GOT3 (cell line): ENCODE measurements at places on chromosomes 6 and 20.

DNA sequence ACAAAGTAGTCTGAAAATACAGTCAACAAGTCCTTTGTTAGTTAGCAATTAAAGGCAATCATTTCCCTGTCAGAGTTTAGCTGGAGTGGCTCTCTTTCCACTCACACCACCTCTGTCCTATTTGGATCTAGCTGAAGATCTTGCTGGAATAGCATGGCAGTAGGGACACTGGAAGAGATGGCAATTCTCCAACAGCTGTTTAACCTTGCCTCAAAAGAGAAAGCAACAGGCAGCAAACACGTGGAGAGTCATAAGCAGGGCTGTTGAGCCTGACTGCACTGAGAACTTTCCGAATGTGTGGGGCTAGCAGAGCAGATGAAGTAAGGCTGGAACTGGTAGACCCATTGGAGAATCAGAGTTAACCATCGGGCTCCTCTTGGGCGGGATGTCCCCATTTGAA lies 38.0 kb upstream of the PRSS35 start:
- DNase-seq, result no peak

- DNase-seq, result no peak
These were observed 88.1 kb downstream of the PRSS35 start for GRCh38 chr6:83600459-83600858.

DNA sequence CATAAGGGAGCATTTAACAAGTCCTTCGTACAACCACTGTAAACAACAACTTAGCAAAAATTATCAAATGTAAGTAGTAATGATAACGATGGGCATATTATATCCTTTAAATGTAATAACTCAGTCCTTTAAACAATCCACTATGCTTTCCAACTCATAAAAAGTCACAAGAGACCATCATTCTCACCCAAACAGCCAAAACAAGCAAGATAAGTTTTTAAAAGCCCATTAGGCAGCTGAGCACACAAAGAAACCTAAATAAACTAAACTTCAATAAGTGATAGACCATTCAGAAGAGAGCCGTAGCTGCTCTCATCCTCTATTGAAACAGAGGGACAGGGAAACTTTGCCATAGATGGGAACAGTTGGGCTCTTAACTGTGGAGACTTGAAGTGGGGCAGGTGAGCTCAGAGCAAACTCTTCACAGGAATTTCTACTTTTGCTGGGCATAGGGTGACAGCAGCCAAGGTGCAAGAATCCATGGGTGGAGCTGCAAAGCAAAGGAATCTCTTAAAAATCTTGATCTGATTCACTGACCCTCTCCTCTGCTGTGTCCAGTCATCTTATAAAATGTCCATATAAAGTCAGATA lies 22.5 kb downstream of the RAB22A start:
- no peak for DNase-seq

- DNase-seq, result no peak
These were observed 664.7 kb downstream of the RFPL4B start for GRCh38 chr6:113011801-113012200.

DNA sequence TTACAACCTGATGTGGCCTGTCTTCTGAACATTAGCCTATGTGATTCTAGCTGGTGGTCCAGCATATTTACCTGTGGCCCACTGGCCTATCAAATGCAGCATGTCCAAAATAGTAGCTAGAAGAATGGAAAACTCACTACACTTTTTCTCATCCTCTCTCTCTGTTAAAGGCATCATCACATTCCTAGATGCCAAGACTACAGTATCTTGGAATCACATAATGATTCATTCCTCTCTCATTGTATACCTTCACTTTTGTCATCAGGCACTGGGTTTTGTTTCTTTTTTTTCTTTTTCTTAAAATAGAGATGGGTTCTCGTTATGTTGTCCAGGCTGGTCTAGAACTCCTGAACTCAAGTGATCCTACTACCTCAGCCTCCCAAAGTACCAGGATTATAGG lies 45.0 kb downstream of the FAM83B start:
- DNase-seq, result no peak

GRCh38 chr6:42266538-42266937 lies 48.9 kb upstream of the MRPS10 start:
- no peak for DNase-seq

DNA sequence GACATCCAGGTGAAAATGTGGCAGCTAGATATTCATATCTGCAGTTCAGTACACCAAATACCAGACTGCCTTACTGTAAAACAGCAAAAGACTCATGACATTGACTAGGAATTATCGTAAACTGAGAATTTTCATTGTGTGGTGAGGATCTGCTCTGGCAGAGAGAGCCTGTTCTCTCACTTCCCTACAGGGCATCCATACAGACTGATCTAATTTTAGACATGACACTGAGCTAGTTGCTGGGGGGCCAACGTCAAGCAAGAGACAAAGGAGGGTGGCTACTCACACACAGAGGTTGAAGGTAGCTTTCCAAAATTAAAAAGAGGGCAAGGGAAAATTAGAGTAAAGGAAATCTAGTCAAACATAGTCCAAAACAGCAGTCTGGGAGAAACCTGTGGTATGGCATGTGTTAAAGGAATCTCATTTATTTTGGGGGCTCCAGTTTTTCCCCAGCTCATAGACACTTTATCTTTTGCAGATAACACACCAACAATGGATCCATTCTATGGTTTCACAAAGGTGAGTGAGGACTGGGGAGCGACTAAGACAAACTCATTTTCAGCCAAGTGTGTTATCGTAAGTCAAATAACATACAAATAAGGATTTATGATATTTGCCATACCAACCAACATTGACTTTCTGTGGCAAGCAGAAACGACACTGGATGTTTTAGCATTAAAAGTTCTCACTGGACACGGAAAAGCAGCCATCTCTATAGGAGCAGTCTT lies 36.6 kb upstream of the NHSL1 start:
- no peak for DNase-seq

- no peak for DNase-seq
These were observed 381.0 kb downstream of the TAF4 start for GRCh38 chr20:61684583-61685235.

DNA sequence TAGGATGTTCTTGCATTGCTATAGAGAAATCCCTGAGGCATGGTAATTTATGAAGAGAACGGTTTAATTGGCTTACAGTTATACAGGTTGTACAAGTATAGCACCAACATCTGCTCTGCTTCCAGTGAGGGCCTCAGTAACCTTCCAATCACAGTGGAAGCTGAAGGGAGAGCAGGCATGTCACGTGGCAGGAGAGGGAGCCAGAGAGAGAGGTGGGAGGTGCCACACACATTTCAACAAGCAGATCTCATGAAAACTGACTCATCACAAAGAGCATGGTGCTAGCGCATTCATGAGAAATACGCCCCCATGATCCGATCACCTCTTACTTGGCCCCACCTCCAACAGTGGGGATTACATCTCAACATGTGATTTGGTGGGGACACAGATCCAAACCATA lies 871.2 kb downstream of the TFAP2A start:
- no peak for DNase-seq

GRCh38 chr6:124119596-124119995 lies 315.9 kb downstream of the NKAIN2 start:
- DNase-seq, result no peak

DNA sequence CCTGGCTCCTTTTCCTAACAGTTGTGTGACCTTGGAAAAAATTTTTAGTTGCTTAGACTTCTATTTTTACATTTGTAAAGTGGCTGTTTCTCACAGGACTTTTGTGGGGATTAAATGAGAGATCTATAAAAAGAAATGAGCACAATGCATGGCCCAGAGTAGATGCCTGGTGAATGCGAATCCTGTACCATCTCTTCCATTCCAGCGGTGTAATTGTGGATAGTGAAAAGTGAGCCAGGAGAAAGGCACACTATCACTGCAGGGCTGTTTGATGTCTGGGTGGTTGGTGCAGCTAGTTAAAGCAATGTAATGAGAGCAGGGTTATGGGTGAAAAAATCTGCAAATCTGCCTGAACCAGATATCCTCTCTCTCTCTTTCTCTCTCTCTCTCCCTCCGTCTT lies 347.5 kb upstream of the CITED2 start:
- DNase-seq, result no peak

DNA sequence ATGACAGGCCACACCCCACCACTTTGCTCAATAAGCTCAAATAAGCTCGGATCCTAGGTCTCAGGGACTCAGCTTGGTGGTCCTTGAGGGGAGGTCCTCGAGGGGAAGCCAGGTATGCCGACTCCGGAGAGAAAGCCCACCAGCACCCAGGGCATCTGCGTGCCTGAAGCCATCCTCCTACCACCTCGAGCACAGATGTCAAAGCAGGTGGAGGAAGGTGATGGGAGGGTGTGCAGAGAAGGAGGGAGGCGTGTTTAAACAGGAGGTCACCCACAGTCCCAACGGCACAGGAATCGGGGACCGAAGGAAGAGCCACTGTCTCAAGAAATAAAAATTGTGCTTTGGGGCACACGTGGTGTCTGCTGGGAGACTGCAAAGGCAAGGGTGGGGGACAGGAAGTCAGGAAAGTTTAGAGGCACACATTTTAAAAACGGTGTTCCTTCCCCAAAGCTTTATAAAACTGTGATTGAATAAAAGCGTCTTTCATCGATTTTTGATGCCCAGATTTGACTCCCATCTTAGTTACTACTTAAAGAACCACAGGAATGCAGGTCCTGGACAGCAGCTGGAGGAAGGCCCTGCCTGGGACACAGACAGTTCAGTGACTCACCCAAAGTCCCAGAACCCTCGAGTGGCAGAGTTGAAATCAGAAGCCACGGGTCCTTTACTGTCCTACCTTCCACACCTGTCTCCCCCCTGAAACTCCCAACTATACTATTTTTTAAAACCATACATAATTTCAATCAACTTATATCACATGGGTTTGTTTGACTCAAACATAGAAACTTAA lies 221.0 kb upstream of the PDE10A start:
- no peak for DNase-seq

DNA sequence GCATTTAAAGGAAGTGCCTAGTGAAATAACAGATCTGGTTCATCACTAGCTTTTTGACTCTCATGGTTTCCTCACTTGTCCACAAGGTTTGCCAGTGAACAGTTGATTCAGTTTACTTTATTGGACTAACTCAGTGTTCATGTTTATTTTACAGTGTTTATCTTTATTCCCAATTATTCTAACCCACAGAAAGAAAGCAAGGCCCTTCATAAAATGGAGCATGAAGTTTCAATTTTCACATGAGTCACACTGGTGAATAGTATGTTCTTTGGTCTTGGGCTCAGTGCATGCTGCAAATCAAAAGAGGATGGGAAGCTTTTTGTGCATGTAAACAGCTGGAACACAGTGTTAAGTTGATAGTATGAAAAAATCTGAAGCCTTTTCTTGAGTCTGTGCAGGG lies 217.6 kb upstream of the HDDC2 start:
- no peak for DNase-seq

GRCh38 chr20:7902879-7903278 lies 37.4 kb downstream of the HAO1 start:
- no peak for DNase-seq

GRCh38 chr20:53786071-53786444 lies 192.4 kb upstream of the ZNF217 start:
- DNase-seq, result no peak
